ENCODE measurements at places on chromosomes 11 and 22.

DNA sequence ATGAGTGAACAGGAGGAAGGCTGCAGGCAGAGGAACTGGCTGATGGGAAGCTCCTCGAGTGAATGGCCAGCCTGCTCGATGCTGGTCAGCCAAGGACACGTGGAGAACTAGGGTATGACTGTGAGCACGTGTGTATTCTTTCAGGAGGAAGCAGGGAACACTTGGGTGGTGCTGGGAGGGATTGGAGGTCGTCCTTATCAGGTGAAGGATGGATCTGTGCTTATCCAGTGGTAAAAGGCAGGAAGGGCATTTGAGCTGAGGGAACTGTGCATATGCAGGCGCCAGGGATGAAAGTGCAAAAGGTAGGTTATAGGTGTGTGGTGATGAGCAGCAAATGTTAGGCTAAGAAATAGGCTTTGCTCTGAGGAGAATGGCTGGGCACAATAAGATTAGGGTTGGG is 9.7 kb upstream of the SLCO2B1 start:
- DNase-seq: no peak

DNA sequence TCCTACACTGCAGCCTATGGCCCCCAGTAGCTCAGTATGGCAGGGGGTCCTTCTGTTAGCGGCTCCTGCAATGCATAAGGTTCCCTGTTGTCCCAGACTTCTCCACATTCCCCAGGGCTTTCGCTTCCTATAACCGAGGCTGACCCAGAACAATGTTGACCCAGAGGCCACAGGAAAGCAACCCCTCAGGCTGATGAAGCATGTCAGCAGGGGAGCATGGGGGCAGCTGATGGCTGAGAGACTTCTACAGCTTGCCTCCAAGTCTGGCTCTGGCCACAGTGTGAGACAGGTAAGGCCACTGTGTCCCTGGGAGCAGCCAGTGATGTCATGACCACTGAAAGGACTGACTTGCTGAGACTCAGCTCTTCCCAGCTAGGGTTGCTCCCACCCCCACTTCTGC is 12.5 kb upstream of the PPFIBP2 start:
- no peak for DNase-seq

- DNase-seq: no peak
These were observed 24.9 kb downstream of the CTSC start for GRCh38 chr11:88312628-88313027.

DNA sequence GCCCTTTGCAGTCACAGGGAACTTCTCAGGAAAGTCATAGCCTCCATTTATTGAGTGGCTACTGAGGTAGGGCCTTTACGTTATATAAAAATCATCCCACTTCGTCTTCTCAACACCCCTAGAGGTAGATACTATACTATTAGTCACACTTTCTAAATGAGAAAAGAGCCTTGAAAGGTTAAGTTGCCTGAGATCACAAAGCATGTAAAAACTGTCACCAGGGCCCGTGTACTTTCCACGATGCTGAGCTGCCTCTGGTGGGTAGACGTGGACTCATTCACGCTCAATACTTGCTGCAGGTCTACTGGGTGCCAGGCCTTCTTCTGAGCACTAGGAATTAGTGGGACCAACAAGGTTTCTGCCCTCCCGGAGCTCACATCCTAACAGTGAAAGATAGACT is 16.3 kb downstream of the CHRDL2 start:
- no peak for DNase-seq

- no peak for DNase-seq
These were observed 30.9 kb upstream of the WNT7B start for GRCh38 chr22:46007848-46008261.

DNA sequence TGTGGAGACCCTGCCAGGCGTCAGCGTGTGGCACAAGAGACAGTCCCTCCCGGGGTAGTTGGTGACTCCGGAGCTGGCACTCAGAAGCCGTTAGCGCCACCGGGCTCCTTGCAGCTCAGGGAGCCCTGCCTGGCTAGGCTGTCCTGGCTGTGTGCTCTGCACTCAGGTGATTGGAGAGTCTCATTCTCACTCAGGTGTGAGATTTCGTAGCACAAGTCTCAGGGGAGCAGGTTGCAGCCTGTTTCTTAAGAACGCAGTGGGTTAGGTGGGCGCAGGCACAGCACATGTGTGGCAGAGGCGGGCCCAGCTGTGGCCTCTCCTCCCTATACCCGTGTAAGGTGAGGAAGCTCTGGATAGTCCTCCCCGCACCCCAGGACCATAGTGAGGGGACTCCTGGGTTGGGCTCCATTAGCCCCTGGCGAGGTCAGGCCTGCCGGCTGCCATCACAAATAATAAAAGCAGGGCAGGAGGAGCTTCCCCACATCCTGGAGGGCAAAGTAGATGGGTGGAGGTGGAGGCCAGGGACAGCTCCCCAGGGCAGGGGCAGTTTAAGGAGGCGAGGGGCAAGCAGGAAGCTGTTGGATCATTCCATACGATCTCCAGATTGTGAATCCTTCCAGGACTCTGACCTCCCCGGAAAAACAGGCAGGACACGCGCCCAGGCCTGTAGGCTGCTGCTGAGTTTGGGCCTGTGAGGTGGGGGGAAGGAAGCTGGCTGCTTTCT is 39.4 kb downstream of the SBF1 start:
- no peak for DNase-seq

DNA sequence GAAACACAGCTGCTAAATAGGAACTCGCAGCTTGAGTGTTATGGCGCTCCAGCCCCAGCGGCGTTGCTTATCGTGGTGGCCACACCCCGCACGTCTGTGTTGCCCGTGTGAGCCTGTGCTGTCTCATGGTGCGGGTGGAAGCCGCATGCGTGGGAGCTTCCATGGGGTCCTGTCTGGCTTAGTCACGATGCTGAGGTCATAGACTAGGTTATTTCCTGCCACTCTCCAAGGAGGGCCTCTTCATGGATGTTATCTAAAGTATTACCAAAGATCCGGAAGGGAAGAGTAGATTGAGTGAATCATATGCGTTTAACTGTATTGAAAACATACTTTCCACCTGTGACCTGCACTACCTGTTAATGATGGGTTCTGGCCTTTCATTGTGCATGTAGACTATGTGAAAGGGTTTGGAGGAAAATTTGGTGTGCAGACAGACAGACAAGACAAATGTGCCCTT is 21.7 kb downstream of the CTTN start:
- no peak for DNase-seq

DNA sequence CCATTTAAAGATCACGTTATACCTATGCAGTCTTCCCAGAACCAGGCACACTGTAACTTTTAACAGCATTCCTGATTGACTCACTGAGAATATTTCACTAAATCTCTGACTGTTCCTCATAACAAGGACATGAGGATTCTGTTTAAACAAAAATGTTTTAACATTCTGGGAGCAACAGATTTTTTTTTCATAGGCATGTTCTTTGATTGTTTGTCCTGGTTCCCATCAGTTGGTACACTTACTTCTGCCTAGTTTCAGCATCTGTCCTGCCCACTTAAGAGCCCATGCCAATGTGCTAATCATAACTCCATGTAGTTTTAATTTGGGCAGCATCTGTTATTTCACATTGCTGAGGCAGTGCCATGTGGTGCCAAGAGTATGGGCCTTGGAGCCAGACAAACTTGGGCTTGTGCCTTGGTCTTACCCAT is 138.5 kb upstream of the CTSC start:
- no peak for DNase-seq

GRCh38 chr11:64341429-64341828 is 1.4 kb downstream of the CCDC88B start:
- no peak for DNase-seq

DNA sequence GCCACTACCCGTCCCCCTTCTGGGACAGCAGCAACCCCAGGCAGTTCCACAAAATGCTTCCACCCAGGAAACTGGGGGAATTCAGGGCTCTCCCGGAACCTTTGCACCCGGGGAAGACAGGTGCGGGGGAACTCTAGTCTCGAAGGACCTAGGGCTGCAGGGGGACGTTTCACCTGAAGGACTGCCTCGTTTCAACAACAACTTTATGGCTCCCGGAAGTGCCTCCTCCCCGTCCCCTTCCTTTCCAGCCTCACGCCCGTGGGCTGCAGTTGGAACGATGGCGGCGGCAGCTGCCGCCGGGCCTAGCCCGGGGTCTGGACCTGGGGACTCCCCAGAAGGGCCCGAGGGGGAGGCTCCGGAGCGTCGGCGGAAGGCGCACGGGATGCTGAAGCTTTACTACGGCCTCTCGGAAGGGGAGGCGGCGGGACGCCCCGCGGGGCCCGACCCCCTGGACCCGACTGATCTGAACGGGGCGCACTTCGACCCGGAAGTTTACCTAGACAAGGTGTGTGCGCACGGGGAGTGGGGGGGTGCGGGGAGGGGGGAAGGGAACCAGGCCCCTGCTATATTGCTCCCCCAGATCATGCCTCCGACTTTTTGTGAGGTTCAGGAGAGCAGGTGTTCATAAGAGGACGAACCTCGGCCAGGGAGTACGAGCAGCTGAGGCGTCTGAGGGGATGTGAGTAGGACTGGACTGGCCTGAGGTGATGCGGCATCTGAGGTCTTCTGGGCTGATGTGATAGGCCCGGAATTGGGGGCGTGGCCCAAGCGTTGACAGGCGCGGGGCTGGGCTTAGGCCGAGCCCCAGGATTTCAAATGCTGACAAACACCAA is at the start of gene VPS51:
TSS of gene VPS51 (plus strand) at position 241 of the 833 bp plus-strand sequence. CDS start at position 278, 37 bp downstream.
- peak; percentile 95 for DNase-seq

- no peak for DNase-seq
These were observed 9.9 kb upstream of the PHLDB1 start for GRCh38 chr11:118597556-118597955.

DNA sequence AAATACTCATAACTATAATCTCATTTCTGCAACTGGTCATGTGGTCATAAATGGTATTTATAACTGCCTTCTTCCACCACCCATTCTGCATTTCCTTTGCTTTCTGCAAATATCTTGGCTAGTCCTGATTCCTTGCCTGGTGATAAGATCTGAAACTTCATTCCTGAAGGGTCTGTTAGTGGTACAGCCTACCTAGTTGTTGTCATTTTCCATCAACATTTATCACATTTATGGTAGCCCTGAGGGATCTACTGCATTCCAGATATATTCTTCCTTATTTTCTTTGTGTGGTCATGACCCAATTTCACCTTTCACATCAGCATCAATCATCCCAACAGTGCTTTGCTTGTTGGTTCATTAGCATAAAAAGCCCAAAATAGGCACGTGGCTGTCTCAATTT is 50.1 kb downstream of the DDX6 start:
- DNase-seq: no peak

DNA sequence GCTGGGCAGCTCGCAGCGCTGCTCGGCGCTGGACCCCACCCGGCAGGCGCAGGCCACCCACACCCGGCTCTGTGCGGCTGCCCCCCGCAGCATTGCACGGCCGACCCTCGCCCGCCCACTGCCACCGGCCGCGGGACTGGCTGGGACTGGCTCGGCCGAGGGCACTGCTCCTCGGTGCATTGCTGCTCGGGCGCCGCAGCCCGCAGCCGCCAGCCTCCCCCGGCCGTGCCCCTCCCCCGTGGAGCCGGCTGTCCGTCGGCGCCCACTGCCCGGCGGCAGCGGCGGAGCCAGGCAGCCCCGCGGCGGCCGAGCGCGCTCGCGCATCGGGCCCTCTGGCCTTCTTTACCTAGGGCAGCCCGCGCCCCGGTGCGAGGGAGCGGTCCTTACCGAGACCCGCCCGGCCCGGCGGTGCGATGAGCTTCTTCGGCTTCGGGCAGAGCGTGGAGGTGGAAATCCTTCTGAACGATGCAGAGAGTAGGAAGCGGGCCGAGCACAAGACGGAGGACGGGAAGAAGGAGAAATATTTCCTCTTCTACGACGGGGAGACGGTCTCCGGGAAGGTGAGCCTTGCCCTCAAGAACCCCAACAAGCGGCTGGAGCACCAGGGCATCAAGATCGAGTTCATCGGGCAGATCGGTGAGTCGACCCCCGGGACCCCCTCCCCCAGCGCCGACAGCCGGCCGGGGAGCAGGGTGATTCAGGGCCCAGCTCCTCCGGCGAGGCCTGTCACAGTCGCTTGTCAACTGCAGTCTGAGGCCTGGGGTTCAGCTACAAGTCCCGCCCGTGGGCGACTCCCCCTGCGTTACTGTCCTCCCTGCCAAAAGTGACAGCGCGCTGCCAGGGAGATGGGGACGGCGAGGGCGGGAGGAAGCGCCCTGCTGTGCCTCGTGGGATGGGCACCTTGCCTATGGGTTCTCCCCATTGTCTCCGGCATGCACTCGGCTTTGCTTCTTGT is 516 bp downstream of the VPS26B start:
- peak; percentile 89 for DNase-seq

GRCh38 chr11:47351156-47352126 is 1.1 kb downstream of the MYBPC3 start:
- no peak for DNase-seq

DNA sequence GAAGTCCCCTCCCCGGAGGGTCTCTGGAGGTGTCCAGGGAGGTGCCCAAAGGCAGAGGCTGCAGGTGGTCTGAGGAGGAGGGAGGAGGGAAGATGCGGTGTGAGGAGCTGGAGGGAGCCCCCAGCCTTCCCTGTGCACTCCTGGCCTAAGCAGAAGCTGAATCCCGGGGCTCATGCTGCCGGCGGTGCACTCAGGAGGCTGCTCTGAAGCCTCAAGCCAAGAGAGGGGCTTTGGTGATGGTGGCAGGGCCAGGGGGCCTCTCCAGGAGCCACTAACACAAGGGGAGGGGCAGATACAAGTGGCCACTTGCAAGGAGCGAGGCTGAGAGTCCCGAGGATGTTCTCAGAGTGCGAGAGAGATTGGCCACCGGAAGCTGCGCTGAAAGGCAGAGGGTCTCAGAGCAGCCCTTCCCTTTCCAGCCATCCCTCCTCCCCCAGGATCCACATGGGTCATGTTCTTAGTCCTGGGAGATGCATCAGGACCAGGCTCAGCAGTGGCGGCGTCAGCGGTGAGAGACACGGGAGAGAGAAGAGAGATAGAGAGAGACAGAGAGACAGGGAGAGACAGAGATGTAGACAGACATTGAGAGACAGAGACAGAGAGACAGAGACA is 774 bp upstream of the MRGPRG start:
- no peak for DNase-seq

- no peak for DNase-seq
These were observed 10.5 kb upstream of the OR10D3 start for GRCh38 chr11:124172599-124172998.

- DNase-seq: no peak
These were observed 32.5 kb downstream of the LGR4 start for GRCh38 chr11:27440090-27440489.

DNA sequence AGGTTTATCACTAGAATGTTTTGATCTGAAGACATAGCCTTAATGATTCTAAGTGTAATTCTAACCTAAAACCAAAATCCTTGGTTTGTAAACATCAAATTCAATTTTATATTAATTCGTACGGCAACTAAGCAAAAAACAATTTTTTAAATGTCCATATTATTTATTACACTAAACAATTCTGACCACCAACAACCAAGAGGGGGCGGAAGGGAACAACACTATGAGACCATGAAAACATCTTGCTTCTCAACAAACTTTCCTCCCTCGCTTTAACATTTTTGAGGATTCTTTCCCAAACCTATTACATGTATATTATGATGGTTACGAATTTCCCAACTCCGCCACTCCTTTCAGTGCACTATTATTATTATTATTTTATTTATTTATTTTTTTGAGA is 6.5 kb upstream of the UCP2 start:
- no peak for DNase-seq

GRCh38 chr11:124898711-124899110 is 1.0 kb upstream of the ROBO4 start:
- no peak for DNase-seq

GRCh38 chr22:32265882-32266767 is 11.0 kb upstream of the SLC5A4 start:
- peak; percentile 90 for DNase-seq

- DNase-seq: no peak
These were observed 23.1 kb upstream of the PSMA1 start for GRCh38 chr11:14543260-14543659.

GRCh38 chr11:12274558-12275197 is 102.7 kb upstream of the PARVA start:
- DNase-seq: no peak

- DNase-seq: no peak
These were observed 39.2 kb downstream of the KDM2A start for GRCh38 chr11:67158221-67158620.

- DNase-seq: peak; percentile 83
These were observed 71.8 kb downstream of the UBASH3B start for GRCh38 chr11:122727101-122727929.

All from activated CD4-positive, alpha-beta T cell treated with anti-CD3 and anti-CD28 coated beads, Interleukin-2, amount 10 ng/mL, durations not matched to agents 24 days and 14 days (primary cell).